ENCODE measurements at places on chromosomes 4 and X.

DNA sequence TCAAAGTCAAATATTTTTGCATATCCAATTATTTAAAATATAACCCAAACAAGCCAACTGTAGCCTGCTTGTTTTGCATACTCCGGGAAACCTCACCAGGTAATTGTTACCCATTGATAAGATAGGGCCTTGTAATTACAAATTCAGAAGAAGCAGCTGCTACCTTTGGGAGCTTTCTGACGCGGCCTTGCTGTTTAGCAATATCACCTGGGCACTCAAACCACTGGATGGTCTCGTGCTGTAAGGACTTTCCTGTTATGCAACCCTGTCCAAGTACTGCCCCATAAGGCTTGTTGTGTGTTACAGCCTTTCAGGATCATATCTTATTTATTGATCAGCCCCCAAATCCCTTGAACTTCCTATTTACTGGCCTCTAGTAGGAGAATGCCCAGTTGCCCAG lies 52.1 kb downstream of the HS3ST1 start:
- no peak for DNase-seq

GRCh38 chrX:10949541-10949940 lies 161.6 kb upstream of the HCCS start:
- DNase-seq, result no peak

DNA sequence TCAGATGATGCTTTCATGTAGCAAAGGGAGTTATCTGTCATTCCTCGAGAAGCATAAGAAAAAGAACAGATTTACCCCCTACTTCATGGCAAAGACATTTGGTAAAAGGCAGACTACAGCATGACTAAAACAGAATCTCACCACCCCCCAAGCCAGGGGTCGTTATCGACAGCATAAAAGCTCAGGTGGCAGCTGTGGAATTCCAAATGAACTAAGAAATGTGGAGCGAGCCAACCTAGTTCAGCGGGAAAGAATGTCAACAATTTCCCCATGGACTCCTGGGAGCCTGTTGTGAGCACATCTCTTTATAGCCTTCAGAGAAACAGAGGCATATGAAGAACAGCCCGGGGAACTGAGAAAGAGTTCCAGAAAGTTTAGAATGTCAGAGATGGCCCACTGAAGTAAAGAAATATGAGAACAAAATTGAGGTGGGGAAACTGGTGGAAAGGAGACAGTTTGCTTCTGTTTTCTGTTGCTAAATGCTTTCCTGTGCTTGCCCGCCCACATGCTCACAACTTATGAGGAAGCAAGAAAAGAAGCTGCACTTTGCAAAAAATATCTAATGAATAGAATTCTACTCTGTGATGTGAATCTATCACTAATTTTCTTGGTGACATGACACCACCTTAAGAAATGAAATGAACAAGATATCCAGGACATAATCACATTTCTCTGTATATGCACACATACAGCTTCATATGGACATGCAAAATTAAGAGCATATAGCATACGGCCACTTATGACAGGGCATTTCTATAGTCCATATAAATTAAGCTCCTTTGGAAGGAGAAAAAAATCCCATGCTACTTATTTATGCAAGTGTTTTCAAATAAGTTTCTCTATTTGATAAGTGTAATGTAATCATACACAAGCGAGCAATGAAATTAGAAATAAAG lies 135.3 kb upstream of the MID1 start:
- no peak for DNase-seq

- no peak for DNase-seq
Observed at GRCh38 chrX:142201113-142201512, 4.0 kb downstream of the MAGEC2 start.

- no peak for DNase-seq
Observed at GRCh38 chrX:124028182-124028581, 66.7 kb downstream of the STAG2 start.

DNA sequence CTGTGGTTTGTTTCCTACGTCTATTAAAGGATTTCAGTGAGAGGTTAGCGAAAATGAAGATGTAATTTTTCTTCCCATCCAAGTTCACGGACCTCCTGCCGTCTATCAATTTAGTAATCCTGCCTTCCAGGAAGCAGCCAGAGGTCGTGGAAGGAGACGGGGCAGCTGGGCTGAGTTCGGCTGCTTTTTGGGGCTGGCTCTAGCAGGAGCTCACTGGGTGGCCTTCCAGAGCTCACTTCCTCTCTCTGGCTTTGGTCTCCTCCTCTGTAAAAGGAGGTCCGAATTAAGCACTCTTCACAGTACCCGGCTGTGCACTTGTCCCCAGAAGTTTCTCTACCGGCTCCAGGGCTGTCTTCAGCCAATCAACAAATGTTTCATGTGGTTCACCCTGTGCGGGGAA lies 295.4 kb downstream of the BCOR start:
- no peak for DNase-seq

DNA sequence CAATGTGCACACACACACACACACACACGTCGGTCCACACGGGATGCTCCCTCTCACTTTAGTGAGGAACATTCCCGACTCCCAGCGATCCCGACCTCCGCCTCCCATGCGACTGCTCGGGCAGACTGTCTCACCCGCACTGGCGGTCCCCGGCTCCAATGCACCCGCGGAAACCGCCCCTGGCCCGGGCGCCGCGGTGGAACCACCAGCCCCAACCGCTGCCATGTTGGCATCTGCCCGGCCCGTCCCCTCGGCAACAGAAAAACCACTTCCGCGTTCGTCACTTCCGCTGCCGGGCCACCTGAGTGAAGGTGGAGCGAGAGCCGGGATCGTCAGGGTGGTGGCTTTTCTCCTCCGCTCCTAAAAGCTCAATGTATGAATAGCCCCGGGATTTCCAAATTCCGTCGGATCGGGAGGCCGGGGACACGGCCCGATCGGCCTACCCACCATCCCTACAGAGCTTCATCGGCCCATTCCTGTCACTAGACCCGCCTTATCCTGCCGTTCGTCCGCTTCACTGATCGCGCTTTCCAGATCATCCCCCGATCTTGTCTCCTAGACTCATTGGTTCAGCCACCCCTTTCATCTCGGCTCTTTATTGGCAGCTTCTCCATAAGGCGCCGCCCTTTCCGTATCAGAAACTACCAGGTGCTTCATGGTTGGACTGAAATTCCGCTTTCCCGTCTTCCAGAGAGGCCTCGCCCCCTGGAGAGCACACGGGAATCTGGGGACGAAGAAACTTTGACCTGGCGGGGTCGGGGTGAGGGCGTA lies at the start of gene SLC35A2:
Gene SLC35A2, minus strand, starts transcription at position 235 of the 771 bp plus-strand sequence. Its CDS starts 10 bp downstream, at position 225.
- DNase-seq, result peak; percentile 78

GRCh38 chr4:101126059-101126458 lies 221.3 kb downstream of the PPP3CA start:
- no peak for DNase-seq

GRCh38 chrX:65668377-65669310 lies 1.2 kb downstream of the MSN start:
- peak; percentile 55 for DNase-seq

- DNase-seq, result no peak
Observed at GRCh38 chrX:41558531-41558930, 111.4 kb downstream of the NYX start.

GRCh38 chr4:3112609-3113469 lies 38.4 kb downstream of the HTT start:
- DNase-seq, result no peak

DNA sequence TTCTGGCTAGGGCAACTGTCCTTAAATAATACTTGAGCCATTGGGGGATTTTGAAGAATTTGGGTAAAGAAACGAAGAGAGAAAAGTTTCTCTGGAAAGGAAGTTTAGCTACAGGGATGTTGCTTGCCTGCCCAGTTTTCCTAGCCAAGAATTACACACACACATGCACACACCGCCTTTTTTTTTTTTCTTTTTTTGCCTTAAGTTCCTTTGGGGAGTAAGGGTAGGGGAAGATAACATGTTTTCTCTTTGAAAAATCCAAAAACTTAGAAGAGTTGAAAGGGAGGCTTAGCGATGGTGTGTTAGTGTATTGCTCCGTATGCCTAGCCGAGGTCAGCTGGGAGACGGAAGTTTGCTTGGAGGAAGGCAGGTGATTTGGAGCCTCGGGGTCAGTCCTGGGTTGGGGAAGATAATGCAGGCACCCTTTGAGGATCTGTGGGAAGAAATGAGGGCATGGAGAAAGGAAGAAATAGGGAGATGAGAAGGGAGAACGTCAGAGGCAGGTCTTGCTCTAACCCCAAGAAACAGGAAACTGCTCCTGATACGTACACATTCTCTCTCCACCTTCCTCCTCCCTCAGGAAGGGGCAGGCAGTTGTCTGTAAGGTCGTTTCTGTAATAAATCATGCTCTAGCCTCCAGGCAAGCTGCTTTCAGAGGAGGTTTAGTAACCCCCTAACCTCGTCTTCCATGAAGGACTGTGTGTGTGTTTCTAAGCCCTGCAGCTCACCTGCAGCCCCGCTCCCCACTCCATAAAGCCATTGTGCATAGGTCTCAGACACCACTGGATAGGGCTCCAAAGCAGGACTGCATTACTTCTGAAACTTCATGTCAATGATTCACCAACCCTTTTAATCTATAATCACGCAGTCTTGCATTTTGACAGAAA lies 10.5 kb downstream of the KLF3 start:
- no peak for DNase-seq

DNA sequence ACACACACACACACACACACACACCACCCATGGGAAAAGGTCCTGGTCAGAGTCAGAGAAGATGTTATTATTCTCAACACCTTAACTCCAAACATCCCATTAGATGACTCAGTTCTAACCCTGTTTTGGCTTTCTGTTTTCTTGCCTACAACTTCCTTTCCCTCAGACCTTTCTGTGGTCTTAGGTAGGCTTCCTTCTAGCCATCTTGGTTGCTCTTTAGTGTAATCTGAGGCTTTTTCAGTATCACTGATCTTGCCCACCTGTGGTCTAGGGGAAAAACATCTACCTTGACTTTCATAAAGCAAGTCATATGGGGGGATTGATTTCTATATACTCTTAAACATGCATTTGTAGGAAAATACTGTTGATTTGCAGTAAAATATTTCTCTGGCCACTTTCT lies 56.9 kb downstream of the ATG4A start:
- DNase-seq, result no peak

GRCh38 chr4:124389591-124389990 lies 322.9 kb downstream of the ANKRD50 start:
- no peak for DNase-seq

Data from stimulated activated CD4-positive, alpha-beta T cell treated with anti-CD3 and anti-CD28 coated beads, Interleukin-4, amount 100 ng/mL, for 4 hours (primary cell).